Right lung (tissue), 10 donors: ENCODE measurements at places on chromosomes 7 and 10. TPM values are rescaled to one million over a fixed set of nuclear protein-coding genes. Genes with fewer than 3 reads are reported as not detected.

The C10orf53 gene
- 0.07 TPM for polyA plus RNA-seq

The ZNF316 gene
- 36.4 TPM for polyA plus RNA-seq

The VIPR2 gene
- 0.48 TPM for polyA plus RNA-seq

The CALY gene
- not detected for polyA plus RNA-seq

The CLCN1 gene
- polyA plus RNA-seq, result not detected

The PRSS37 gene
- 1.6 TPM for polyA plus RNA-seq

DNA sequence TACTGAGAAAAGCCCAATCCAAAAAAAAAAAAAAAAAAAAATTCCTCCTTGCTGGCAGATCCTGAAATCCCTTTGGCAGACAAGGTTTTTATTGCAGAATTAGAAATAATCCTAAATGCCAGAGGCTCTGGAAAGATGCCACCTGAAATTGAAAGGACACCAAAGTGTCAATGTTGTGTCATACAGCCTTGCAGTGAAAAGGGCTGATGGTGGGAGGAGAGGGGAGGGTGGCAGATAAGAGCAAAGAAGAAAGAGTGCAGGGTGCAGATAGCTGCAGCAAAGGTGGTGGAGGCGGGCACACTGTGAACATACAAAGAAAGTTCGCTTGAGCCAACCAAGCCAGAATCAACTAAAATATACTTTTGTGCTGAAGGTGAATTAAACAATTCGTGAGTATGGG is 8.2 kb upstream of the OPTN start:
- DNase-seq, result no peak

- DNase-seq, result no peak
Measured at GRCh38 chr7:151247611-151248345, 716 bp downstream of the SMARCD3 start.

GRCh38 chr10:122884166-122884565 is 4.8 kb upstream of the FAM24B start:
- no peak for DNase-seq

- DNase-seq, result no peak
Measured at GRCh38 chr7:8303904-8304528, 42.0 kb upstream of the ICA1 start.

- no peak for DNase-seq
Measured at GRCh38 chr7:105585850-105586500, 4.7 kb upstream of the EFCAB10 start.

GRCh38 chr10:79331226-79331625 is 16.0 kb upstream of the PPIF start:
- DNase-seq, result no peak

DNA sequence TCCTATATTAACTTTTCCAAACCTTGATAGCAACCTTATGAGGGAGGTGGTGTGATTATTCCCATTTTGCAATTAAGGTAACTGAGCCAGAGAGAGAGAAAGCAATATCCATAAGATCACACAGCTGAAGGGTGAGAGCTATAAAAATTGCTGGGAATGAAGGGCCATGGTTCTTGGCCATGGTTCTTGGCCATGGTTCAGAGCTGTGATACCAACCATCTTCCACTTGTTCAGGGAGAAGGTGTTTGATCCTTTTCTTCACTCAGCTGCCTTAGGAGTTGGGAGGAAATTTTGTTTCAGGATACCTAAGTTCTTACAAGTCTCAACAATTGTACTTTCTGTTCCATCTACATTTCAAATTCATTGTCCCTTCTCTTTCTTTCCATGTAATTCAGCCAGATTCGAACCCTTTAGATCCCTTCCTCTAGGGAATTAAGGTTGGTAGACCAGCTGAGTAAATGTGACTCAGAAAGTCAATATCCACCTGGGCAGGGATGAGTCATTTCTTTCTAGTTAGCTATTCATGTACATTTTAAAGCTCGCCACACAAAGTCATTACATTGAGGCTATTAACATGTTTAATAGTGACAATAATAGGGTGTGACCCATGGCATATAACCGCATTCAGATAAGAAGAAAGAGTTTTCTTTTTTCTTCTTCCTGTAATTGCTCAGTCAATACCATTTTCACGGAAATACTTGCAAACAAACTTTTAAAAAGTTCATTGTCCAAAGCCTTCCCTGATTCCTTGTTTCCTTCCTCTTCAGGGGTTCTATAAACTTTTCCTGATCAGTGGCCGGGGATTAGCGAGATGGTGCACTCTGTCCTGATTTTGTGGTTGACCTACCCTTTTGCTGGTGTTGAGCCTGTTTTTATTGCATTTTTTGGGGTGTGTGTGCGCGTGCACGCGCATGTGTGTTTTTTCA is 143.4 kb downstream of the TCF7L2 start:
- DNase-seq, result no peak

DNA sequence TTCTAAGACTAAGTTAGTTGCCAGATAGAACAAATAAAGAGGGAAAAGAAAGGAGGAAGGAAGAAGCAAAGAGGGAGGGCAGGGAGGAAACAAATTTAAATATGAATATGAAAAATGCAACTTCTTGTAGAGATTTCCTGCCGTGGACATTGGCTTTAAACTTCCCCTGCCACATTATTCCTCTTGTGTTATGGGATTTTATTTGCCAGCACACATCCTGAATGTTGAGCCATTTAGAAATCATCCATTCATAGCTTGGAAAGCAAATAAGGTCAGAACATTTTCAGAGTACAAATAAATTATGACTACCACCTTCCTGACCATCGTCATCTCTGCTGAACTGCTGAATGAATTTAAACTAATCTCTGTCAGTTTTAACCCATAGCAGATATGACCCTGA is 911.9 kb upstream of the LRRN3 start:
- DNase-seq, result no peak

- no peak for DNase-seq
Measured at GRCh38 chr10:96387601-96388000, 28.8 kb upstream of the OPALIN start.

DNA sequence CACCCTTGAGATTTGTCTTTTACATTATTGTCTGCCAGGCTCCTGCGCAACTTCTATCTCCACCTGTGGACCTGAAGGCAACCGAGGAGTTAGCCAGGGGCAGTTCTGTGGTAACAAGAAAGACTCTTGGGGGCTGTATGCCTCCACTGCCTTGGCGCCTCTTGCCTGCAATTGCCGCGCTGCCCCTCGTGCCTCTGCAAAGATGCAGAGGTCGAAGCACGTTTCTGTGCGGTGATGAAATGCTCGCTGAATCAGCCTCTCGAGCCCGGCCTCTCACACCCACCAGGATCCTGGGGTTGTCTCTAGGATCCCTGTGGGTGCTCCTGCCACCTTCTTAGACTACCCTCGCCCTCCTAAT is 486 bp upstream of the LHFPL3 start:
- no peak for DNase-seq
